ENCODE measurements at places on chromosomes 2 and 18.

- DNase-seq = no peak
Measured at GRCh38 chr18:55088000-55088401, 128.7 kb upstream of the CCDC68 start.

GRCh38 chr2:64493788-64494187 lies 30.3 kb upstream of the AFTPH start:
- no peak for DNase-seq

- no peak for DNase-seq
Measured at GRCh38 chr2:34004936-34005335, 405.8 kb upstream of the FAM98A start.

DNA sequence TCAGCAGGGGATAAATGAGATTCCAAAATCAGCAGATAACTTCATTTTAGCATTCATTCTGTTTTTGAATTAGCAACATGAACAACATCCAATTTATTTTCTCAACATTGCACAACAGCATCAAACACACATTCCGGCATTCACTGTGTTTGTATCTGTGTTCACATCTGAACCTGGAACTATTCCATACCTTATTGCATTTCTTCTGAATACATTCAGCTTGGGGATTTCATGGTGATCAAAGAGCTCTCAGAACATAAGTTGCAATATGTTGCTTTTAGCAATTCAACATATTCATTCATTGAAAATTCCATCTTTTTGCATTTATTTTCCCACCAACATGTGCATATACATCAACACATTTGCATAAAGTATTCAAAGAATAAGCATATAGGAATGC lies 1431.7 kb upstream of the PIK3C3 start:
- no peak for DNase-seq

GRCh38 chr2:197423307-197423706 lies 11.5 kb downstream of the SF3B1 start:
- DNase-seq = no peak

DNA sequence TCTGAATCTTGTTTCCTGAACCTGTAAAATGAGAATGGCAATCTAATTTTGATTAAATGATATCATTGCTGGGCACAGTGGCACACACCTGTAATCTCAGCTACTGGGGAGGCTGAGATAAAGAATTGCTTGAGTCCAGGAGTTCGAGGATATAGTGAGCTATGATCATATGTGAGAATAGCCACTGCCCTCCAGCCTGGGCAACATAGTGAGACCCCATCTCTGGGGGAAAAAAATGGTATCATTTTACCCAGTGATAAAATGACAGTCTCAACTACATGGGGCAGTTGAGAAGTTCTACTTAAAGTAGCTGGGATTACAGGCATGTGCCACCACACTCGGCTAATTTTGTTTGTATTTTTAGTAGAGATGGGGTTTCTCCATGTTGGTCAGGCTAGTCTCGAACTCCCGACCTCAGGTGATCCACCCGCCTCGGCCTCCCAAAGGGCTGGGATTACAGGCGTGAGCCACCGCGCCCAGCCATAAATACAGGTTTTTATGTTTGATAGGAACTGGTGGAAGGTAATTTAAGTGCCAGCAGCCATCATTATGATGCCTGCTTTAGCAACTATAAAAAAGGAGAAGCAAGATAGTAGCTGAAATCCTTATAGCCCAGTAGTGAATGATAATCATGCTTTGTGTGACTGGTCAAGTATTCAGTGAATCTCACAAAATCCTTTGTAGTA lies 17.0 kb downstream of the BZW1 start:
- DNase-seq = no peak

DNA sequence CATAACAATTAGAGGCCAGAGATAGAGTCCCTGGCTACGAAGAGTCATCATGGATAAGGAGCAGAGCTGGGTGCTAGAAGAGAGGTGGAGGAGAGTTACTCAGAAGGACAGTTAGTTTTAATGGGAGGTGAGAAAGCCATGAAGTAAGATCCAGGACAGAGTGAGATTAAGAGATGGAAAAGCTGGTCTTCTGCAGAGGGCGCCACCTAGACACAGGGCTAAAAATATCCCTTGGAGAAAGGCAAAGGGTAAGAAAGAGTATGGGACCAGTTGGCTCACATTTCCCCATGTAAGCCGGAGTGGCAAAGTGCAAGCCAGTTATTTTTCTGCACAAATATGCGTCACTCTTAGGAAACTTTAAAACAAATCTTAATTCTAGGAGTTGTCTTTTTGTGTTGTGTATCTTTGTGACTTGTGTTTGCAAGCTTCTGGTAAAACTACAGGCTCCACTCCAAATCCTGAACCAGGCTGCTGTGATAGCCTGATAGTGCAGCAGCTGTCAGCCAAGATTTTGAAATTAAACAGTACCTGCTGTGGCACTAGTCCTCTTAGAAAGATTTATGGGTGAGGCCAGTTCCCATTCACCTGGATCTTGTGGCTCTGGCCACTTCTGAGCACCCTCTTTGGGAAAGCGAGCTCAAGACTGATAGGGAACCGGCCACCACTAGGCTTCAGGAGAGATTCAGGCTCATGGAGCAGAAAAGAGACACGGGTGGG lies 204.2 kb downstream of the TPGS2 start:
- no peak for DNase-seq
